CD8-positive, alpha-beta T cell (primary cell): ENCODE measurements at places on chromosomes 2 and 18.

DNA sequence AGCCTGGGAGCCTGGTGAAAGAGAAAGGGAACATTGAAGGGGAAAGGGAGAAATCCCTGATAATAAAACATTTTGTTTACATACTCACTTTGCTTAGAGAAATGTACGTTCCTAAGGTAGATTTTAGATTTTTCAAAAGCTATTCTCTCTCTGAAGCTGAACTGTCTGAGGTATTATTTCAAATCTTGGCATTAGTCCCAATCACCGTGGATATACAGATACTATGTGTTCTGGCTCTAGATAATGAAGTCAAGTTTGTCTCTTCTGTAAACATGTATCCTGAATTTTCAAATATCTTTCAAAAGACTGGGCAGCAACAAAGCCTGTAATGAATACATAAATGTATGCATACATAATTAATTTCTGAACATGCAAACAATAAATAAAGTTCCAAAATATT is 1104.2 kb upstream of the FAM98A start:
- DNase-seq: no peak

DNA sequence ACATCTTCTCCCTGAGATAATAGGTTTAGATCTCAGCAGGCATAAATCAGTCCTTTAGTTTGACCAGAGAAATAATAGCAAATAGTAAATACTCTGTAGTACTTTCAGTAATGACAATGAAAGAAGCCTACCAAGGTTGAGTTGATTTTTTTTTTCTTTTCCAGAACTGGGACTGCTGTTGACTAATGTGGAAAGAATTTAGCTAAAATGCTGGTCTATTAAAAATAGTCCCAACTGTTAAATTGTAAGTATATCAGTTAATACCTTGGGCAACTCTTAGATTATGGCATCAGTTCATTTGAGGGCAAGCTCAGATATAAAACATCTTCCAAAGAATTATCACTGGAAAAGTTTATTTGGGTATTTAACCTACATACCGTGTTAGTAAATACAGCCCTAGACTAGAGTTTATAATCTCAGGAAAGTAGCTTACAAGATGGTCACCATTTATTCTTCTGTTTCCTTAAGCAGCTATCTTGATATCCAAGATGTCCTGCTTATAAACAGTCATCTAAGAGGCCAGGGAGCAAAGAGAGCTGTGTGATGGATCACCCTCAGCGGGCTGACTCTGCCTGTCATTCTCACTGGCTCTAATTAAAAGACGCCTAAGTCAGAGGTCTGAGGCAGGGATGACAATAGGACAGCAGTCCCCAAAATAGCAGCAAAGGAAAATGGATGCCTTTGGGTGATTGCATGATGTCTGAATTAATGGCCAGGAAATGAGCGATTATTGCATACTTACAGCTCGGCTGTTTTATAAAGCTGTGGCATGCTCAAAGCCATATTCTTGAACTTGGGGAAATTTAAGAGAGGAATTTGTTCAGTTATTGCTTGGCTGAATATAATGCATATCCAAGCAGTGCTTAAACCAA is 121.3 kb downstream of the MTX2 start:
- no peak for DNase-seq

GRCh38 chr2:98177286-98177685 is 90.3 kb downstream of the VWA3B start:
- DNase-seq: no peak

DNA sequence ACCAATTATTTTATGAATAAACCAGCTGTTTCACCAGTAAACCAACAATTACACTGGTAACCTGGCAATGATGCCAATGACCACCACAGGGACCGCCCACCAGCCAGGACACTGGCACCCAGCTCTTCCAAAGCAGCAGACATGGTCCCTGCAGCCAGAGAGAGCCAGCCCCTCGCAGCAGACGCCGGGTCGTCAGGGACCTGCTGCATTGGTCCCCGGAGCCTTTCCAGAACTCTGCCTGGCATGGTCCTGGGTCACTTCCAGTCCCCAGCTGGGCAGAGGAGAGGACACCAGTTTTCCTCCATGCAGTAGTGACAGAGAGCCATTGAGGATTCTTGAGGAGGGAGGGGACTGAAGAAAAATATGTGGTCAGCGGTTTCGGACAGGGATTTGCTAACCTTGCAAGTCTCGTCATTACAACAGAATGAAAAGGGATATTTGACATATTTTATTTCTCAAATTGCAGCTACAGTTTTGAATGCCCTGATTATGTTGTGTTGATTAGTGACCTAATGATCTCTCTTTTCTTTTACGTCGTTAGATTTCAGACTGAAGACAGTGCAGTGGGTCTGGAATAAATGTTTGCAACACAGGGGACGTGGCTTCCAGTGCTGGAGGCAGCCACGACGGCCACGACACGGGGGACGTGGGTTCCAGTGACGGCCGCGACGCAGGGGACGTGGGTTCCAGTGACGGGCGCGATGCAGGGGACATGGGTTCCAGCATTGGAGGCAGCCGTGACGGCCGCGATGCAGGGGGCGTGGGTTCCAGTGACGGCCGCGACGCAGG is 154.5 kb downstream of the TPO start:
- no peak for DNase-seq

GRCh38 chr18:54766634-54767033 is 61.6 kb upstream of the RAB27B start:
- no peak for DNase-seq

DNA sequence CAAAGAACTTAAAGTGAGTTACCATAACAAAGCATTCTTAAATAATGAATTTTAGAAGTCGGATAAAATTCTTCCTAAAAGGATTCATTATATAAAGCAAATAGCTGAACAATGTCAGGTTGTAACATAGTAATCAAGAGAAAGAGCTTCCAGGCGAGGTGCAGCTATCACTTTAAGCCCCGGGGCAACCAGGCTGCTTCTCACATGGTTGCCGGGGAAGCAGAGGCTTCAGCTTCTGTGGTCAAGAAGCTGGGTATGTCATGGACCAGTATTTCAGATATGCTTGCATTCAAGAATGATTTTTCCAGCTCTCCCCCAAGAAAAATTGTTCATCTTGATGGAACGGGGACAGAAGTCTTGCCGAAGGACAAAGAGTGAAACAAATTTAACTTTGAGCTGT is 23.6 kb upstream of the KYNU start:
- DNase-seq: no peak

DNA sequence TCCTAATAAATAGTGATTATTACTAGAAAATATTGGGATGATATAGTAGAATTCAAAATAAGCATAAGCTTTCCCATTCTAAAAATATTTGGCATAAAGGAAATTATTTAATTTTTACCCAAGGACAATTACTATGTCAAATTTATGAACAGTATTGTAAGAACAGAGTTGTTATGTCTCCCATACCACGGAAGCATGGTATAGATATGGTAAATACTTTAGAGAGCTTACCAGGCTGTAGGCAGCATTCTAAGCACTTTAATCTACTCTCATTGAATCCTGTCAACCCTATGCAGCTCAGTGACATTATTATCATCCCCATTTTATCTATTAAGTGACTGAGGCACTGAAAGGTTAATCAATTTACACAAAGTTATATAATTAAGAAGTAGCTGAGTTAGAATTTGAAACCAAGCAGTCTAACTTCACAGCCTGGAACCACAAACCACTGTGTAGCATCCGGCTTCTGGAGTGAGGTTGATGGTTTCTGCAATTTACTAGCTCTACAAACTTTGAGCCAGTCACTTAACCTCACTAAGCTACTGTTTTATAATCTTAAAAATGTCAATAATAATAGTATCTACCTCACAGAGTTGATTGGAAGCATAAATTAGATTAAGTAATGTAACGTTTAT is 323.7 kb downstream of the ARHGAP15 start:
- peak; percentile 63 for DNase-seq

DNA sequence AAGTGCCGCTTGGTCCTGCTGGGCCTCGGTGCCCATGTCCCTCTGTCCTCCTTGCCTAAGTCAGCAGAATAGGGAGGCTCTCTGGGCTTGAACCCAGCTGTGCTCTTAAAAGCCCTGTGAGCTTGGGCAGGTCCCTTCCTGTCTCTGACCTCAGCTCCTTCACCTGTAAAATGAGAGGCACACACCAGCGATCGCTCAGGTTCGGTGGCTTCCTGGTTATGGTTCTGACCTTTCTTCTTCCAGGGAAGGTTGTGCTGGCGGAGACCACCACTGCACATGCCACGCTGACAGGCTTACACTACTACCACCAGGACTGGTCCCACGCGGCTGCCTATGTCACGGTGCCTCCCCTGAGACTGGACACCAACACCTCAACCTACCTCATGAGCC is 36.1 kb upstream of the MAPRE3 start:
- DNase-seq: no peak

GRCh38 chr18:468955-469790 is 31.3 kb downstream of the COLEC12 start:
- DNase-seq: no peak

GRCh38 chr2:181779288-181780021 is 99.1 kb upstream of the NEUROD1 start:
- no peak for DNase-seq

DNA sequence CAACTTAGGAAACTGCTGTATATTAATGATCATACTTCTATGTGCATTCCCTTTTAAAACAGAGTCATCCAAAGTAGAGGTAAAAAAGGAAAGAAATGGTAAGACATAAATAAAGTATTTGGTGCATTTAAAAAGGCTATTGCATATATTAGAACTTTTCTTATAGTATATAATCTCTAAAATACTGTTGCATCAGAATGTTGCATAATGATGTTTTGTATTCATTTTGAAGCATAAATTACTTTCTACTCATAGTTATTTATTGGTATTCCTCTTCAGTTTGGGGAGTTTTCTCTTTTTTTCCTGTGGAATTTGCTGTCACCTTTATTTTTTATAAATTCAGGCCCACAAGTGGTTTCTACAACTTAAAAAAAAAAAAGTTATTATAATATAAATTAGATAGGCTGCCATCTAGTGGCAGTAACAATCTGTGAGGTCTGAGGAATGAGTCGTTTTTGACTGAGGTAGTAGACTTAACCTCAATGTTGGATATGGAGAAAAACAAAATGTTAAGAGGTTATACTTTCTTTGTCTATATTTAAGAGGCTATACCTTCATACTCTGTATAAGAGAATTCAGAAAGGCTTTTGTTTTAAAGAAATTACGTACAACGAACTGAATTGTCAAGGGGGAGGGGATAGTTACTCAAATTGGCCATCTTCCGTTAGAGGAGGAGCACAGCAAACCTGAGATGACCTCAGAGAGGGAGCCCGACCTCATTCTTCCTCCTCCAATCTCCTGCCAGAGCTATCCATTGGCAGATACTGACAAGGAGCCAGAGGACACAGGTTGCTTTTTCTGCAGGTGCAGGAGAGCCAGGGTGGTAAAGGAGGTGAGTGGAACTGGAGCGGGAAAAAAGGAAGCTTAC is 23.8 kb downstream of the ANKAR start:
- peak; percentile 66 for DNase-seq
